ENCODE measurements at places on chromosomes 5 and 9.

DNA sequence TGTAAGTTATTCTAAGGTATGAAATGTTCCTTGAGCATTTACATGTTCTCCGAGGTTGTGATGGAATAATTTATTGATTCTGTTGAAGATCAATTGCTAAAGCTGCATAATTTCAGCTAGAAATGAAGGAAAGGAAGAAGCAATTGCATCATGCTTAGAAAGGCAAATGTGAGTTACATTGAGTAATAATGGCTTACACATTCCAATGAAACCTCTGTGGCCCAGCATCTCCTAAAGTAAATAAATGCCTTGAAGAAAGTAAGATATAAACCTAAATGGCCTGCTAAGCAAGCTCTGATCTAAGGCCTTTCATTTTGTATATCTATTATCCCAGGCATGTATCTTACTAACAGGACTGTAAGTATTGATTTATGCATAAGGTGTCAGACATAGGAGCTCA lies 677.3 kb upstream of the RGMB start:
- DNase-seq: no peak

- DNase-seq: no peak
Observed at GRCh38 chr5:4906786-4907185, 233.3 kb upstream of the ADAMTS16 start.

GRCh38 chr9:18971404-18971803 lies 61.6 kb downstream of the SAXO1 start:
- DNase-seq: no peak

DNA sequence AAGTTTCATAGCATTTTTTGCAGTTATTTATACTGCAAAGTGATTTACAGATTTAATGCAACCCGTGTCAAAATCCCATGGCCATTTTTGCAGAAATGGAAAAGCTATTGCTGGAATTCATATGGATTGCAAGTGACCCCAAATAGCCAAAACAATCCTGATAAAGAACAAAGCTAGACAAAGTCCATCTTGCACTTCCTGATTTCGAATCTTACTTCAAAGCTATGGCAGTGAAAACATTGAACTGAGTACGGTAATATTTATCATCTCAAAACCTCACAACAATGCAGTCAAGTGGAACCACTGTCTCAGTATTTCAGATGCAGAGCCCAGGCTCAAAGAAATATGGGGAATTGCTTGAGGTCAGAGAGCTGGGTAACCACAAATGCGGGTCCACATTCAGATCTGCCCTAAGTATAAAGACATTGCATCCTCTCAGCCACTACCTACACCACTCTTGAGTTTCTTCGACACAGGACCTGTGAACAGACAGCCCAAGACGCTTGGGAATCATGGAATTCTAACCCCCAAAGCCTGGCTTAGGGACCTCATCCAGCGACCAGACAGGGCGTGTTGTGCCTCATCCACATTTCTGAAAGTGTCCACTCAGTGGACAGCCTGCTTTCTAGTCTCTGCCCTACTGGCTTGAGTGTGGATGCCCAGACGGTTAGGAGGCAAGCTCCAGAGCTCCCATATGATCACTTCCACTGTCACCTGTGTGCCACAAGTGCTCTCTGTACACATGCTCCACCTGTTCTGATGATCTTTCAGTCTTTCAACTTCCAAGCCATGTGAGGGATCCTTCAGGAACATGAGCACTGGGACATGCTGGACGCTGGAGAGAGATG lies 39.3 kb upstream of the KCNIP1 start:
- DNase-seq: no peak

GRCh38 chr5:107783551-107783950 lies 112.8 kb upstream of the EFNA5 start:
- DNase-seq: no peak

GRCh38 chr9:99050292-99050911 lies 54.5 kb upstream of the TGFBR1 start:
- DNase-seq: no peak

GRCh38 chr9:7298123-7298522 lies 501.5 kb downstream of the DMAC1 start:
- DNase-seq: no peak

DNA sequence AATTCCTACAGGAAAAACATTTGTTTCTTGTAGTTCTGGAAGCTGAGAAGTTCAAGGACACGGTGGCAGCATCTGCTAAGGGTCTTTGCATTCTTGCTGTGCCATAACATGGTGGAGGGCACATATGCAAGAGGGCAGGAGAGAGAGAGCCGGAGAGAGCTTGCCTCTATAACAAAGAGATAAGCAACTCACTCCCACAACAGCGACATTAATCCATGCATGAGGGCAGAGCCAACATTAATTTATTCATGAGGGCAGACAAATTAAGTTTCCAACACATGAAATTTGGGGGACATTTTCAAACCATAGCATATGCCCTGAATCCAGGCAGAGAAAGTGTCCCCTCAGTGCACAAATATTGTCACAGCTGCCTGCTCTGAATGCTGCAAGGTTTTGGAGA lies 4.4 kb upstream of the GTF3C5 start:
- no peak for DNase-seq

DNA sequence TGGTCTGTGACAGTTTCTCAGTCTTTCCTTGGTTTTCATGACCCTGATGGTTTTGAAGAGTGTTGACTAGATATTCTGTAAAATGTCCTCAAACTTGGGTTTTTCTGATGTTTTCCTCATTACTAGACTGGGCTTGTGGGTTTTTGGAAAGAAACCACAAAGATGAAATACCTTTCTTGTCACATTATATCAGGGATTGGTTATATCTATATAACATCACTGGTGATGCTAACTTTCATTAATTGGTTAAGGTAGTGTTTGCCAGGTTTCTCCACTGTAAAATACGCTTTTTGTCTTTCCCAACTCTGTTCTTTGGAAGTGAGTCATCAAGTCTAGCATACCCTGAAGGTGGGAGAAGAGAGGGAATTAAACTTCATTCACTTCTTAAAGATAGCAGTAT lies 3.3 kb upstream of the IL31RA start:
- no peak for DNase-seq

DNA sequence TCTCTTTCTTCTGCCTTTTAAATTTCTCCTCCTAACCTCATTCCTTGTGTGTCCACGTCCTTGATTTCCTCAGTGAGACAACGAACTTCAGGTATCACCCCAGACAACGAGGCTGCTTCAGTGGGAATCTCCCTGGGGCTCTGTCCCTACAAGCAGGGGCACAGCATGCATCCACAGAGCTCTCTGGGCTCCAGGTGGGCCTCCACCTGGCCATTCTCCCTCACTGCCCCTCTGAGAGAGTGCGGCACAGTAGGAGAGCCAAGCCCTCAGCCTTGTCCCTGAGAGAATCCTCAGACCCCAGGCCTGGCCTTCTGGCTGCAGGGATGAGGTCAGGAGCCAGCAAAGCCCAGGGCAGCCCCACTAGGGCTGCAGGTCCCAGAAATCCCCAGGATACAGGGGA lies 105.3 kb downstream of the LHFPL2 start:
- no peak for DNase-seq

DNA sequence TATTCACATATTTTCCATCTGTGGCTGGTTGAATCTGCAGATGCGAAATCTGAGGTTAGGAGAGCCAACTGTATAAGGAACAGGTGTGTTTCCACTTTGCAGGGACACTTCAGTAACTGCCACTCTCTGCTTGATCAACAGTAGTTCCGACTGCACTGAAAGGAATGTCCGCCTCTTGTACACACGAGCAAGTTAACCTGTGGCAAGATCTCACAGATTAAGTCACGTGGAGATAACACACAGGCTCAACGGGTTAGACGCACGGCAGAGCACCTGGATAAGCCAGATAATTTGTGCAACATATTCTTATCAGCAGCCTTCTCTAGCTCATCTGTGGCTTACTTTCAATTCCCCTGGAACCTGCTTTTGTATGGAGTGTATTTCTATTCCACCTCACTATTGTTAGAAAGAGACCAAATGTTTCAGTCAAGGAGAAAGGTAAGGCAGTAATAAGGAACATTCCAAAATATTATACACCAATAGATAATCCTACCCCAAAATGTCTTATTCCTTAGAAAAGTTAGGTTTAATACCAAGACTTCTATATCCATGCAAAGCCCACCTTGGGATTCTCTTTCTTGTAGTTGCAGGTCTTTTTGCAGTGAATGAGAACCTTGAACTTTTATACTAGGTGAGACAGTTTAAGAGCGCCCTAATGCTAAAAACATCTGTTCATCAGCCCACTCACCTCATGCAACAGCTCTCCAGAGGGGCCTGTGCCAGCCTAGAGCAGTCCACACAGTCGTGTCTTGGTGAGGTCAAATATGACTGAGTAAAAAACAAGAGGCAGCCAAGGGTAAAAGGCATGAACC lies 6.5 kb upstream of the C9 start:
- no peak for DNase-seq

GRCh38 chr9:80811003-80811402 lies 878.3 kb downstream of the TLE1 start:
- no peak for DNase-seq

DNA sequence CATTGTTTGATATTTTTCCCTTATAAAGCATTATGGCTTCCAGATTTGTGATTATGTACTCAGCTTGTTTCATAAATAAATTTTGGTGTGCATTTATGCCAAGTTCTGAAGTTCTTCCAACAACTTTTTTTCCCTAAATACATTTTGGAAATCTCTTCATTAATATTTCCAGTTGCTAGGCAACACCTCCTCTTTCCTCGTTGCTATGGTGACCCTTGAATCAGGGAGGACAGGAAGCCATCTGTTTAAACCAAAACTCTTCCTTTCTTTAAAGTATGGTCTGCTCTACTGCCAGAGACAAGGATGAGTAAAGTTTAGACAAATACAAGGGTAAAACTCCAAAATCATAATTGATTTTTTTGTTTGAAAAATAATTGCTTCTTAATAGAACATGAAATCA lies 779.3 kb downstream of the CDH9 start:
- no peak for DNase-seq

DNA sequence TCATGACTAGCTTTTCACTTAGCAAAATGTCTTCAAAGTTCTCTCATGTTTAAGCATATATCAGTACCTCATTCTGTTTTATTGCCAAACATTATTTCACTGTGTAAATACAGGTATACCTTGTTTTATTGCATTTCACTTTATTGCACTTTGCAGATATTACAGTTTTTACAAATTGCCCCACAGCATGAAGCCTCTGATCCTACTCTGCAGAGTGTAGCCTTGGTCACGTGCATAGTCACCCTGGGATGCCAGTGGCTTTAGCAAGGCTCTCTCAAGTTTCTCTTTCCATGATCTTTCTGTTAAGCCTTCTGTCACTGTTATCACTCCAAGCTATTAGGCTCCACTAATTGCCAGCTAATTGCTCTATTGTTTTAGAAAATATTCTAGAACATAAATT lies 182.2 kb upstream of the GRIA1 start:
- no peak for DNase-seq
